Fibroblast of skin of right quadriceps (primary cell): ENCODE measurements at places on chromosomes 1 and 21.
A peak's percentile ranks its signal among the peaks of the same experiment; 100 is the strongest.

- DNase-seq: peak; percentile 73
These were observed 25.0 kb downstream of the CRYAA start for GRCh38 chr21:43193651-43194302.

DNA sequence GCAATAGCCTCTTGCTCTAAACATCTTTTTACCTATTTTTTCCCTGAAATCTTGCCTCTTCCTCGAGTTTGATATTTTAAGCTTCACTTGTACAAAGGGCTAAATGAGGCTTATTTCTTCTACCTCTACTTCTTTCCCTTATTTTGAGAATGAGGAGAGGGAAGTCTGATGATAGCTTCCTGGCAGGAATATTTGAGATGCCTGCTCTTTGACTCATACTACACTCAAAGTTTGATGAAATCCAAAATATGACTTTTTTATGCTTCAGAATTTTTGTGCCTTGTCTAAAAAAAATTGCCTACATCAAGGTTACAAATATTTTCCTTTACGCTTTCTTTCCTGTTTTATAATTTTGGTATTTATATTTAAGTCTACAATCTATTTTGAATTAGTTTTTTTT, 624.4 kb upstream of the PLXNA2 start:
- DNase-seq: peak; percentile 50

- no peak for DNase-seq
These were observed 165.8 kb downstream of the GIPC2 start for GRCh38 chr1:78211483-78212092.

GRCh38 chr1:47617381-47618221, 179.8 kb downstream of the FOXD2 start:
- no peak for DNase-seq

DNA sequence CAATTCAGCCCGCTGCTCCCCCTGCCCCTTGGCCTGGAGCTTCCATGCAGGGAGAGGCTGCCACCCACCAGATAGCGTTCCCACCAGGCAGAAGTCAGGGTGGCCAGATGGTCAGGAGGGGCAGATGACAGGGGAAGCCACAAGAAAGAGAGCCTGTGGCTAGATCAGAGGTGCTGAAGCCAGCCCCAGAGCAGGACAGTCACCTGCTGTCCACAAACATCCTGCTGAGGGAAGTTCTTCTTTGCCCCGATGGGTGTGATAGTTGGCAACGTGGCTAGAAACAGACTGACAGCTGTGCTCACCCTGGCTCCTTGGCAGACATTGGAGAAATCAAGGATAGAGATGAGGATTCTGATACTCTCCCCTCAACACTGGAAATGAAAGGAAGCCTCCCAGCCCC, 27.2 kb upstream of the SRP9 start:
- no peak for DNase-seq

DNA sequence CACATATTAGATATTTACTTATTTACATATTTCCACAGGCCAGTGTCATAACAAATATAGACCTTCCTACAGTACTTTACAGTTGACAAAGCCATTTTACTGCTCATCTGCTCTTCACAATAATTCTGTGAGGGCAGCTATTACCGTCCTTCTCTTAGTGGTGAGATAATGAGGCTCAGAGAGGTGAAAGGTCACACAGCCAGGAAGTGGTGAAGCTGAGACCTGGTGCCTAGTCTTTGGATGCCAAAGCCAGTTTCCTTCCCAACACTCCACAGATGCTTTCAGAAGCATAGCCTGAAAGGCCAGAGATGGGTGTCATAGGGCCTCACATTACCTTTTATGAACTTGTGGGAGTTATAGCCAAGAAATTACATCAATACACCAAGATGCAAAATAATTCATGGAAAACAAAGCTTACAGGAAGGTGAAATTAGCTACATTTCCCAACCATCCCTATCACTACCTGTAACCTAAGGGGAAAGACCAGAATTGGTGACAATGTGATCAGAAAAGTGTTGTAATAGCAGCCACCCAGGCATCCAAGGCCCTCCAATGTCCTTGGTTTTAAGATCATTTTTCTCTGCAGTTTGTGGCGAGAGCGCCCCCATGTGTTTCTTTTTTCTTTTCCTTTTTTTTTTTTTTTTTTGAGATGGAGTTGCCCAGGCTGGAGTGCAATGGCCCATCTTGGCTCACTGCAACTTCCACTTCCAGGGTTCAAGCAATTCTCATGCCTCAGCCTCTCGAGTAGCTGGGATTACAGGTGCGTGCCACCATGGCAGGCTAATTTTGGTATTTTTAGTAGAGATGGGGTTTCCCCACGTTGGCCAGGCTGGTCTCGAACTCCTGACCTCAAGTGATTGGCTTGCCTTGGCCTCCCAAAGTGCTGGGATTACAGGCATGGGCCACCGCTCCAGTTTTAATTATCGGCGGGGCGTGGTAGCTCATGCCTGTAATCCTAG, 26.5 kb upstream of the RPL11 start:
- peak; percentile 28 for DNase-seq

- DNase-seq: no peak
These were observed 12.8 kb downstream of the XCL1 start for GRCh38 chr1:168589167-168589566.

GRCh38 chr1:22626237-22627157, 9.9 kb upstream of the C1QA start:
- no peak for DNase-seq

DNA sequence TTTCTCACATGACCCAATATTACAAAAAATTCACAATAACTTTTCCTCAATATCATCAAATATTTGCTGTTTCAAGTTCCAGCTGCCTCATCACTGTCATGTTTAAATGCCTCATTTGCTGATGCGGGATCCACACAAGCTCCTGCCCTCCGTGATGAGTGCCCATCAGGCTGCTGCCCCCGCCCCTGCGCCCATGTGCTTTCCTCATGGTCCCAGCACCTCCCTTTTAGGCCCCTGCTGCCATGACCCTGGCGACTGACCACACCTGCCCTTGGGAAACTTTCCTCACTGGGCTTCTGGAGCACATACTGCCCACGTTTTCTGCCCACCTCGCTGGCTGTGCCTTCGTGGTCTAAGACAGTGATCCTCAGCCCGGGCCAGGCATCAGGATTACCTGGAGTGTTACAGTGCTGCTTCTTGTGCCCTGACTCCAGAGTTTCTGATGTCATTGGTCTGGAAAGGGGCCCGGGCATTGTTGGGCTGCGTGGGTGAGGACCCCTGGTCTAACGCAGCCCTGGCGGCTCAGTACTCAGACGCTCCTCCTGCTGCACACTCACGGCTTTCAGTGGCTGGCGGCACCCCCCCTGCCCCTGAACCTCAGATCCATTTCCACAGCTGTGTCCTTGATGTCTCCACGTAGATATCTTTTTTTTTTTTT, 20.5 kb downstream of the PLEKHM2 start:
- DNase-seq: no peak

GRCh38 chr1:28921286-28921869, 7.0 kb downstream of the EPB41 start:
- no peak for DNase-seq

GRCh38 chr1:23868557-23869016, 497 bp upstream of the FUCA1 start:
- no peak for DNase-seq

DNA sequence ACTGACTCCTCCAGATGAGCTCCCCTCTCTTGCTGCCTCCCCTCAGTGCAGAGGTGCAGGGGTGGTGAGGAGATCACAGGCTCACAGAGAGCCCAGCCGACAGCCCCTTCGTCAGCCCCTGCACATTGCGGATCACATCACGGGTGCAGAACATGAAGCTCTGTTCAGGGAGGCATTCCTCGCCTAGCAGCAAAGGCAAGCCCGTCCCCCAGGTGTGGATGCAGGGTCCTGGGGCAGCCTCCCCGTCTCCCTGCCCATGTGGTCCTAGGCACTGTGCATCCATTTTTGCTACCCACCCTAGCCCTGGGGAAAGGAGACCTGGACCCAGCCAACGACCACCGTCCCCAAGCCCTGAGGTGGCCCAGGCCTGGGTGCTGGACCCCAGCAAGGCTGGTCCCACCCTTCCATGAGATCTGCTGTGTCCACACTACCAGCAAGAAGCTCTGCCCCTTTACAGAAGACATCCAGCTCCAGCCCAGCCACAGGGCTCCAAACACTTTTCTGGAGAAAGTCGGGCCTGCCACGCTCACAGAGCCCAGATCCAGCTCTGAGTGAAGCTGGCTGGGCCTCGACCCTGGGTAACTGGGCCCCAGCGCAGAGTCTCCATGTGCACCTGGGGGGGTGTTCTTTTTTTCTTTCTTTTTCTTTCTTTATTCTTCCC, 248.7 kb downstream of the NPHP4 start:
- DNase-seq: no peak

DNA sequence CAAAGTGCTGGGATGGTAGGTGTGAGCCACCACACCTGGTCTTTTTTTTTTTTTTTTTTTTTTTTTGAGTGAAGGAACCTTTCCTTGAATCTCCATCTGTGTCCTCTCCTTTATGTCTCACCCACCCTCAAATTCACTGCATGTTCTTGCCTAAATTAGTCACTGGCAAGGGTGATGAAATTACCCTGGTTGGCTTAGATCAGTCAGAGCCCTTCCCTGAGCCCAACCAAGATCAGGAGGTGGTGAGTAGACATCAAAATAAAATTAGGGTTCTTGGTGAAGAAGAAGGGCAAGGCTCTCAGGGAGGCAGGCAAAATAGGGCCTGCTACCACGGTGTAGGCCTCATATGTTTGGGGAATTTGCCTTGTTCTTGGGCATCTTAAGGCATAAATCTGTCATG, 5.3 kb upstream of the TNN start:
- DNase-seq: no peak

GRCh38 chr1:8506456-8506855, 188.5 kb downstream of the SLC45A1 start:
- DNase-seq: no peak

DNA sequence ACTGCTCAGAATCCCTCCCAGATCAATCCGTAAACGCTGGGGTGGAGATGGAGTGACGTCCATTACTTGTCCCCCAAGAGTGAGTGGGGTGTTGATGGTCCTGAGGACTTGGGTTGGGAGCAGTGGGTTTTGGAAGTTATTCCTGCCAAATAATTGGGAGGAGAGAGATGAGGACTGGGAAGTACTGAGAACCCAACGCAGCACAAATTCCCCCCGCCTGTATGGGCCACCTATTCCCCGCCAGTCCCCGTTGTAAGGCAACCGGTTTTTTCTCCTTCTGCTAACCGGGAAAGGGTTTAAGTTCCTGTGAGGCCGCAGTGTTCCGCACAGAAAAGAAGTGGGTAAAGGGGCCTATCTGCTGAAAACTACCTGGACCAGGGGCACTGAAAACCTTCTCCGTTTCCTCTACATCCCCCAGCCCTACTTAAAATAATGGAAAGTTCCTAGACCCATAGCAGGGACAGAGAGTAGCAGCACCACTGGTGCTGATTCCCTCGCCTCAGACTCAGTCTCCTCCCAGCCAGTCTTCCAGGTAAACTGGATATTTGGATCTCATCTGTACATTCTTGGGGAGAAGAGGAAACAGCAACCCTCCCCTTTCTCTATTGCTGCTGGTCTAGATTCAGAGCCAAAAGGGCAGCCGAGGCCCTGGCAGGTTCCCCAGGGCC, 738 bp downstream of the LURAP1 start:
- DNase-seq: no peak

- no peak for DNase-seq
These were observed 78.2 kb downstream of the SLC16A1 start for GRCh38 chr1:112877750-112878149.

DNA sequence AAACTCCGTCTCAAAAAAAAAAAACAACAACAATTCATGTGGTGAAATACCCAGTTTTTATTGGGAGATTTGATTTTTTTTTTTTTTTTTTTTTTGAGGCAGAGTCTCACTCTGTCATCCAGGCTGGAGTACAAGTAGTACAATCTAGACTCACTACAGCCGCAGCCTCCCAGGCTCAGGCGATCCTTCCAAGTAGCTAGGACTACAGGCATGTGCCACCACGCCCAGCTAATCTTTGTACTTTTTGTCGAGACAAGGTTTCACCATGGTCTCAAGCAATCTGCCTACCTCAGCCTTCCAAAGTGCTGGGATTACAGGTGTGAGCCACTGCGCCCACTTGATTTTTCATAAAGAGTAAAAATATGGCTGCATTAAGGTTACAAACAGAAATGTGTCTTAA, 15.4 kb downstream of the FAM76A start:
- DNase-seq: no peak

GRCh38 chr1:54376430-54377039, 29.7 kb downstream of the SSBP3 start:
- no peak for DNase-seq

DNA sequence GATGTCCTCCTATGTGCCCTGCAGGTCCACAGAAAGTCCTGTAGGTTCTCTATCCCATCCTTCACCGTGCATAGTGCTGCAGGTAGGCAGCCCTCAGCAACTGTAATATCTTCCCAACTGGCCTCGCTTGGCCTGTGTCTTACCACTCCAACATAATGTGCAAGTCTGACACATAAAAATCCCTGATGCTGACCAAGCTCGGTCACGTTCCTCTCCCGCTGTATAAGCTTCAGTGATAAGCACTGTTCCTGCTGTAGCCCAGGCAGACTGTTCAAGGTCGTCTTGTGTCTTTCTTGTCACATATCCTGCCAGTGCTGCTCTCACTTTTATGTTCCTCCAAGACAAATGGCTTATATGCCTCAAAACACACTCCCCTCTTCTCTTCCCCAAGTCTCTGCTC, 19.4 kb upstream of the KCNE1 start:
- DNase-seq: no peak

DNA sequence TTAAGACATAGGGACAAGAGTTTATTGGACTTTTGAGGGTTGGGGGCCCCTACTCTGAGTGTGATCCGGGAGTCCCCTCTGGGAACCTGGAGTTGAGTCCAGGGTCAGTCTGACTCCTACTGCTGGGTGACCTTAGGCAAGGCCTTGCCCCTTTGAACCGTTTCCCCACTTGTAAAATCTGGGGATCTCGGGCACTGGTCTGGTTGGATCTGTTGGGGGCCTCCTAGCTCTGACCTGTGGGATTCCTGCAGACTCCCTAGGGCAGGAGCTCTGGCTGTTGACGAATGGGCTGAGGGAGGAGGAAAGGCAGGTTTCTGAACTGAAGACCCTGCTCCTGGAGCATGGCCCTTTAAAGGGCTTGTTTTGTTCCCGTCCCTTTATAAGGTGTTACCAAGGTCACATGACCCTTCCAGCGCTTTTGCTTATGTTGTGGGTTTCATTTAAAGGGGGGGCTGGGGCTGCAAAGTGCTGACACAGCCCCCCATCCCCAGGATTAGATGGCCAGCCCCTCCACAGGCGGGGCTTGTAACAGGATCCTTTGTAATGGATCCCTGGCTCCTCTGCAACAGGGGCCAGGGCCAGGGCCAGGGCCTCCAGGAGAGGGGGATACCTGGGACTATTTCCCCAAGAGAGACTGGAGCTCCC, 50.7 kb downstream of the YARS1 start:
- DNase-seq: no peak

DNA sequence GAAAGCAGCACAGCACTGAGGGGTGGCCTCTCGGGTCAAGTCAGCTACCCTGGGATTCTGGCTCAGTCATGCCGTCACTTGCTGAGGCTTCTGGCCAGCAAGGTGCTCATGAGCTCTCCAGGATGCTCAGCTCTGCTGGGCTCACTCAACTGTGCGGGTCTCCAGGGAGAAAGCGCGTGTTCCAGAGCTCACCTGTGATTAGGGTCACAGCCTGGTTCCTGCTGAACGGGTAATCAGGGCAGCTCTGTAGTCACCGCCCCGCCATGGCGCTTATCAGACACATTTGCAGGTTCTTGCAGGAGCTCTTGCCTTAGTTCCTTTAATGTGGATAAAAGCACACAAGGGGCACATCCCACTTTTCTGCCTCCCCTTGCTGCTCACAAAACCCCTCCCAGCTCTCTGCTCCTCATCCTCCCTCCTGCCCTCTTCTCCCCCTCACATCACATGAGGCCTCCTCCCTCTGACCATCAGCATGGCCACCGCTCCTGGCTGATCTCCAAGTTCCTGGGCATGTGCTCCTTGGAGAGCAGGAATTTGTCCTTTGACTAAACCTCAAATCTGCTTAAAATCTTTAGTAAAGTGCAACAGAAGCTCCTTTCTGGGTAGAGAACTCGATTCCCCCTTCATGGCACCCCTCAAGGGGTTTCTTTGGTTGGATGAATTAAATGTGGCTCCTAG, 2.0 kb downstream of the PCP4 start:
- no peak for DNase-seq
